ENCODE measurements at places on chromosomes 16 and 17.

GRCh38 chr17:69268543-69269014, 40.0 kb upstream of the ABCA10 start:
- DNase-seq = no peak

DNA sequence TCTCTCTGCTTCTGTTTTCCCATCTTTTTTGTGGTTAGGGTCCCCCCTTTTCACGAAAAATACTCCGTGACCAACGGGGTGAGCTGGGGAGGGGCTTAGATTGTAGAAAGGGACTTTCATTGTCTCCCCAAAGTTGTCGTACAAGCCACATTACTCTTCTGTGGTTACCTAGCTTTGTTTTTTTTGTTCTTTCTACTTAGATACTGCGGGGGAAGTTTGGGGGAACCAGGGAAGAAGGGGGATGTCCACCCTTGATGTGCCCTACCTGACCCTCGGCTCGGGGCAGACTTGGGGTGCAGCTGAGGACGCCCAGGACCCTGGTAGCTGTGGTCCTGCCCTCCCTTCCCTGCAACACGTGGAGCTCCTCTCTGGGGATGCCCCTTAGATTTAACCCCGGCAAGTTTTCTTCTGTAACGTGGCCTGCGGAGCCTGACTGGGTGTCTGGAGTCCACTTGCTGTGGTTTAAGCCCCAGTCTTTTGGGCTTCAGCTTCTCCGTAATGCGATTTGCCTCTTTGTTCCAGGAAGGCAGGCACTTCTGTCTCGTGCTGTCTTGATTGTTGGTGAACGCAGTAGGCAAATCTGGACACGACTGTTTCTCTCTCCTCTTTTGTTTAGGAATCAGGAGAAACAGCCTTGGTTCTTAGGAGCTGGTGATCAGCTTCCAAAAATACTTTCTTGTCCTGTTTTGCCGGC, 892 bp downstream of the ABCC1 start:
- DNase-seq = no peak

DNA sequence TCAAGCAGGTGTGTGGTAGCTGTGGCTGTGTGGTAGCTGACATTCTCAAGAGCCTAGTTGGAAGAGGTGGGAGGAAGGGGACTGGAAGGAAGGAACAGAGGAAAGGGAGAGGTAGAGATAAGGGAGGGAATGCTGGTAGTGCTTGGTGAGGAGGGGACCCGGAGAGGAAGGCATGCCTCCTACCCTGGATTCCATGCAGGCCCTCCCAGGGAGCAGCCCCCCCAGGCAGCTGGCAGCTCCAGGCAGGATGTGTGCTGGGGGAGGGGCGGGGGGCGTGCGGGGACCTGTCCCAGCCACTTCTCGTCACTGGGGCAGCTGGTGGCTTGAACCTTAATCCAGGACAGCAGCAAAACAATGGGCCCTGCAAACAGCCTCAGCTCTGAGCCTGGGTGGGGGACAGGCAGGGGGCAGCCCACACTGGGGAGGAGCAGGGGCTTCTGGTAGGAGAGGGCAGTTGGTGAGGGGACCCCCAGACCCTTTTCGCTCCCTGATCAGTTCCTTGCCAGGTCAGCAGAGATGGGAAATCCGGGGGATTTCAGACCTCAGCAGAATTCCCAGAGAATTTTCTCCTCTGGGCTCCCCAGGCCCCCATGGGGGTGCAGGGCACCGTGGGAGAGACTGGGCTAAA, 27.1 kb downstream of the ARHGAP23 start:
- no peak for DNase-seq

DNA sequence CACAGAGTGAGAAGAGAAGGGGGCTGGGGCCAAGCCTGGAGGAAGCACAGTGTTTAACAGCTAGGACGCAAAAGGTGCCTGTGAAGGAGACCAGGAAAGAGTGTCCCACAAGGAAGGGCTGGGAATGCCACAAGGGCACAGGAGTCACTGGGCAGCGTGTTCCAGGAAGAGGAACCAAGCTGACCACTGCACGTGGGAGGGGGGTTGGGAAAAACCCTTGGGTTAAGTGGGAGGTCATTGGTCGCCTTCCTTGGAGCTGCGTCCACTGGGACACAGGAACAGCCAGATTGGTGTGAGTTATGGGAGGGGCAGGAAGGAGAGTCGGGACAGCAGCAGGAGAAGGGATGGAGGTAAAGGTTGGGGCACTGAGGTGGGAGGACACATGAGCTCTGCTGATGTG, 12.9 kb downstream of the TTYH2 start:
- no peak for DNase-seq

- DNase-seq = no peak
These were observed 4.1 kb downstream of the TRIM65 start for GRCh38 chr17:75892556-75893224.

DNA sequence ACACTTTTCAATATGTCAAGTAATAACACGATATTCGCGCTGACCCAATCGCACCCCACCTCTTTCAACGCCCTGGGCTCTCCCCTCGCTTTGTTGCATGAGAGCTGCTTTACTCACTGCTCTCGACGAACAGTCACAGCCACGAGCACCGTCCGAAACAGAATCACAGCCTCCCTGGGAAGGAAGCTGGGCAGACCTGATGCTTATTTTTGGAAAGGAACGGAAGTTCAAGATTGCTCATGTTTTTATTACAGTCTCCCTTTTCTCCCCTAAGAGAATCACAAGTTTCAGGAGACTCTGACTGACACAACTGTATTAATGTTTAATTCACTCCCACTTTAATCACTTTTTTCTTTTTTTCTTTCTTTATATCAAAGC, 67.8 kb downstream of the ANKRD11 start:
- DNase-seq = no peak

- DNase-seq = no peak
These were observed 68.4 kb upstream of the NKD1 start for GRCh38 chr16:50479771-50480170.

DNA sequence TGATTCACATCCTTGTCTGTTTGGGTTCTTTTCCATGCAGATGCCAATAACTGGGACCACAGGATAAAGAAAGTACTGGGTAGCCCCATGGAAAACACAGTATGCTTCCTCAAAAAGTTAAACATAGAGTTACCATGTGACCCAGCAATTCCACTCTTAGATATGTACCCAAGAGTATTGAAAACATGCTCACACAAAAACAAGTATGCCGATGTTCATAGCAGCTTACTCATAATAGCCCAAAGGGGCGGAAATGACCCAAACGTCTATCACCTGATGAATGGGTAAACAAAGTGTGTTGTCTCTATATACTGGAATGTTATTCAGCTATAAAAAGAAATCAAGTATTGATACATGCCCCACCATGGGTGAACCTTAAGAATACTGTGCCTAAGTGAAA, 55.4 kb downstream of the CYB5B start:
- no peak for DNase-seq

DNA sequence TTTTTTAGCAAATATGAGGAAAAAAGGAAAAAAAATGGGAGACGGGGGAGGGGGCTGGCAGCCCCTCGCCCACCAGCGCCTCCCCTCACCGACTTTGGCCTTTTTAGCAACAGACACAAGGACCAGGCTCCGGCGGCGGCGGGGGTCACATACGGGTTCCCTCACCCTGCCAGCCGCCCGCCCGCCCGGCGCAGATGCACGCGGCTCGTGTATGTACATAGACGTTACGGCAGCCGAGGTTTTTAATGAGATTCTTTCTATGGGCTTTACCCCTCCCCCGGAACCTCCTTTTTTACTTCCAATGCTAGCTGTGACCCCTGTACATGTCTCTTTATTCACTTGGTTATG, 1.2 kb upstream of the TMEM88 start:
- no peak for DNase-seq

GRCh38 chr16:77899416-77899815, 111.1 kb downstream of the VAT1L start:
- DNase-seq = no peak

- no peak for DNase-seq
These were observed 4.8 kb upstream of the UTS2R start for GRCh38 chr17:82366749-82367148.

DNA sequence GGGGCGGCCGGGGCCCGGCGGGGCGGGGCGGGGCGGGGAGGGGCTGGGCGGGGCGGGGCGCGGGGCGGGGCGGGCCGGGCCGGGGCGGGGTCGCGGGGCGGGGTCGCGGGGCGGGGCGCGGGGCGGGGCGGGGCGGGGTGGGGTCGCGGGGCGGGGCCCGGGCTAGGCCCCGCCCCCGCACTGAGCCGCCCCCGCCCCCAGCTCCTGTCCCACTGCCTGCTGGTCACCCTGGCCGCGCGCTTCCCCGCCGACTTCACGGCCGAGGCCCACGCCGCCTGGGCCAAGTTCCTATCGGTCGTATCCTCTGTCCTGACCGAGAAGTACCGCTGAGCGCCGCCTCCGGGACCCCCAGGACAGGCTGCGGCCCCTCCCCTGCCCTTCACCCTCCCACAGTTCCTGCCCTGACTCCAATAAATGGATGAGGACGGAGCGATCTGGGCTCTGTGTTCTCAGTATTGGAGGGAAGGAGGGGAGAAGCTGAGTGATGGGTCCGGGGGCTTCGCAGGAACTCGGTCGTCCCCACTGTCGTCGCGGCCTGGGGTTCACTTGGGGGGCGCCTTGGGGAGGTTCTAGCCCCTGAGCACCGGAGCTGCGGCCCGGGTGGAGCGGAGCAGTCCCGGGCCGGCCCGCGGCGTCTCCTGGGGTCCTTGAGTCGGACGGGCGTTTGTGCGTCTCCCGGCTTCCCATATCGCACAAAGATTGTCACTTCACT, 795 bp upstream of the HBM start:
- DNase-seq = no peak

DNA sequence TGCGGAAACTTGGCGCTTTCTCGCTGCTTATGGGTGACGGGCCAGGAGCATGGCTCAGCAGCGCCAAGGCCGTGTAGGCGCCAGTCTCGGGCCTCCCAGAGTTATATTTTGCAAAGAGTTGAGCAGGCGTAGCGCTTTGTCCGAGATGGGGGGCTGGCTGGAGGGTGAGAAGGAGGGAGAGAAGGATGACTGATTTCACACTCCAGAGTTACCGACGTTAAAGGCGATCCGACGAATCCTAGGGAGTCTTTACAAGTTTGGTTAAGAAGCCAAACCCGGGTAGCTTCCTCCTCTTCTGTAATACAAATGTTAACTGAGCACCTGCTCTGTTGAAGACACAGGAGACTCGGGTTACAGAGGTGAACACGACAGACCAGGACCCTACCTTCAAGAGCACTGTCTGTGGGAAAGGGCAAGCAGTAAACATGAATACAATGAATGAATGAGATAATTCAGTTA, 782 bp downstream of the POLR2A start:
- no peak for DNase-seq

DNA sequence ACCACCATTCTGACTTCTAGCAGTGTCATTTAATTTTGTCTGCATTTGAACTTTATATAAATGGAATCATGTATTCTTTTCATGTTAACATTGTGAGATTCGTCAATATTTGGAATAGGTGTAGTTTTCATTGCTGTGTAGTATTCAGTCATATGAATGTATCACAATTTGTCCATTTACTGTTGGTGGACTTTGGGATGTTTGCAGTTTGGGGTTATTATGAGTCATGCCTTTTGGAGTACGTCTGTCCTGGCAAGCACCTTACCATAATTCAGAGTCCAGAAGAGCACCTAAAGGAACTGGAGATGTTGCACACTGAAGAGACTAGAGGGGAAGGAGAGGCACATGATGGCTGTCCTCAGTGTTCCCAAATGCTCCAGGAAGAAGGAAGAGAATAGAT, 3.1 kb upstream of the PHKG2 start:
- DNase-seq = no peak

DNA sequence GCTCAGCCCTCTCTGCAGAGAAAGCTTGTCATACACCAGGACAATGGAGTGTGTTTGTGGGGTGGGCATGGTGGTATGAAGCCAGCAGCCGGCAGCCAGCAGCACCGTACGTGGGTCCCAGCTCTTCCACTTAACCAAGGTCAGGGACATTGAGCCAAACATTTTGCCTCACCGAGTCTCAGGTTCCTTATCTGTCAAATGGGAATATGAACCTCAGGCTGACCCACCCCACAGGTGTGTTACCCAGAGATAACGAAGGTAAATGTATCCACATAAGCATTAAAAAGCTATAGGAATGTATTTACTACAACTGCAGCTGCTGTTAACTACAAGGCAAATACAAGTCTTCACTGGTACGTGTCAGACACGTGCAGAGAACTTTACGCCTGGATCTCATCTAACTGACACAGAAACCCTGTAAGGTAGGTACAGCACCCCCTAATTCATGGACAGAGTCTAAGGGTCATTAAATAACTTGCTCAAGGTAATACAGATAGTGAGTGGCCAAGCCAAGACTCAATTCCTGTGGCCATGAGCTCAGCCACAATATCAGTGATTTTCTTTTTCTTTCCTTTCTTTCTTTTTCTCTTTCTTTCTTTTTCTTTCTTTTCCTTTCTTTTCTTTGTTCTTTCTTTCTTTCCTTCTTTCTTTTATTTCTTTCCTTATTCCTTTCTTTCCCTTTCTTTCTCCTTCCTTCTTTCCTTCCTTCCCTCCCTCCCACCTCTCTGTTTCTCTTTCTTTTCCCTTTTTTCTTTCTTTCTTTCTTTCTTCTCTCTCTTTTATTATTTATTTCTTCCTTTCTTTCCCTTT, 990 bp downstream of the SLC5A11 start:
- DNase-seq = no peak

DNA sequence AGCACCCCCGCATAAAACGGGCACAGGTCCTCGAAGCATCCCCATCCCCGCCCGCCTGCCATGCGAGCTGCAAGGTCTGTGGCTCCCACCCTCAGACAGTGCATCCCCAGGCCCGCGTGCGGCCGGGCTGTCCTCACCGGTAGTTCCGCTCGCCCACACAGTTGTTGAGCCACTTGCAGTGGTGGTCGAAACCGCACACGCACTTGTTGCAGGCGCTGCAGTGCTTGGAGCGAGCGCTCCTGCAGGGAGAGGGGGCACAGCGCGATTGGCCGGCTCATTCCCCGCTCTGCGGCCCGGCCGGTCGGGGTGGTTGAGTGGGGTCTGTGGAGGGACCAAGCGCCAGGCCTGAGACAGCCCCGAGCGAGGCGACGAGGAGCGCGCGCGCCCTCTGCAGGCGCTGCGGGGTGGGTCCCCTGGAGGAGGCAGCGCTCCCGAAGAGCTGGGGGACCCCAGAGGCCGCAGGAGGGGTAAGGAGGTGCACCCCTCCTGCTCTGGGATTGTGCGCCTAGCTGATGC, 6.0 kb upstream of the TPPP3 start:
- peak; percentile 37 for DNase-seq

DNA sequence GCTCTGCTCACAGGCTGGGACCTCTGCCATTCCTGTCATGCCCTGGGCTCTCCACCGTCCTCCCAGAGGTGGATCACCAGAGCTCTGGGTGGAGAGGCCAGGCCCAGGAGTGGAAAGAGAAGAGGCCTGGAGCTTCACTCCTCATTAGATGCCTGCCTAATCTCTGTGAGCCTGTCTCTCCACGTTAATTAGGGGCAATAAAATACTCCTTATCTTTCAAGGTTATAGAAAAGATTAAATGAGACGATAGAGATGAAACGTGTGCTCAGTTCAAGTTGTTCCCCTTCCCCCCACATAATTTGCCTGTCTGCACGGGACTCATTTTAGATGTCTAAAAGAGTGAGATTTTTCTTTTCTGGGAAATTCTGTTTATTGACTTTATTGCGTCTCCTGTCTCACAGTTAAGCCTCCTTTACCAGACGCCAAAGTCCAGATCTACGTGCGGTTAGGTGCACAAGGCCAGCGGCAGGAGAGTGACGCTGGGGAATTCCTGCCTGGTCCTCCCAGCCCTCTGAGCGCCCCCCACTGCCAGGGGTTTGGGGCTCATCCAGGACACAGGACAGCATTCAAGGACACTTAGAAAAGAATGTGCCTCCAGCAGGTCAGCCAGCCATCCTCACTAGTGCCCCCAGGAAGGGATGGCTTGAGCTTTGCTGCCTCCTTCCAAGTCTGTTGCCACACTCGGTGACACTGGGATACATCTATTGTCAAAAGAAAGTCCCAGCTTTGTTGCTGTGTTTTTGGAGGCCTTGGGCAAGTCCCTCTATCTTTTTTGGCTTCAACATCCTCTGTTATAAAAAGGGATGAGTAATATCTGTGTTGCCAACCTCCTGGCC, 42.3 kb downstream of the TBX4 start:
- no peak for DNase-seq

- peak; percentile 44 for DNase-seq
These were observed 12.7 kb upstream of the HASPIN start for GRCh38 chr17:3710951-3711383.

Measured in stimulated activated CD4-positive, alpha-beta T cell treated with anti-CD3 and anti-CD28 coated beads, Interleukin-1b, Interleukin-23, amount 100 ng/mL, for 1 hour (primary cell).